Endothelial cell (in vitro differentiated cells): ENCODE measurements at places on chromosomes 1 and 21. TPM values are rescaled to one million over a fixed set of nuclear protein-coding genes. Genes with fewer than 3 reads are reported as not detected.

TDRD10 gene
- total RNA-seq = 27.8 TPM

DNA sequence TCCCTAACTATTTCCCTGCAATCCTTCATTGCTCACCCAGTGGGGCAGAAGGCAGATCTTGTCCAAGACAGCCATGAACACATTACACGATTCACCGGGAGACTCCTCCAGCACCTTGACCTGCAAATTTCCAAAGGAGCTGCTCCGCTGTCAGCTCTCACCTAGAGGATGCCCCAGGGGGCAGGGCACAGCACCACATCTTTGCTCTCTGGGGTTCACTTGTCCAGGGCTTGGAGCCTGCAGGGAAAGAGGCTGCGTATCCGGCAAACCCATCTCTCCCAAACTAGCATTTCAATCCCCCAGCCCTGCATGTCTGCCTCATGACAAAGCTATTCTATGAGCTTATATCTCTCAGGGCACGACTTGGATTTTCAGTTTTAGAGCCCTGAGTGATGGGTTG, 35.1 kb upstream of the OLIG2 start:
- H3K27me3 ChIP-seq = peaks cover 1% of the 10 kb centered on the region
- no peak for DNase-seq
- no peak overlapping the region for H3K4me3 ChIP-seq

- H3K27me3 ChIP-seq = no peaks in the 10 kb centered on the region
- H3K36me3 ChIP-seq = no peaks in the 10 kb centered on the region
- H3K27ac ChIP-seq = no peak overlapping the region
- H3K4me1 ChIP-seq = no peaks in the 10 kb centered on the region
- H3K4me3 ChIP-seq = no peak overlapping the region
- DNase-seq = no peak
Observed at GRCh38 chr1:197559655-197560054, 215.6 kb downstream of the DENND1B start.

PROK1 gene
- not detected for total RNA-seq

CENPF gene
- 20.8 TPM for total RNA-seq

DNA sequence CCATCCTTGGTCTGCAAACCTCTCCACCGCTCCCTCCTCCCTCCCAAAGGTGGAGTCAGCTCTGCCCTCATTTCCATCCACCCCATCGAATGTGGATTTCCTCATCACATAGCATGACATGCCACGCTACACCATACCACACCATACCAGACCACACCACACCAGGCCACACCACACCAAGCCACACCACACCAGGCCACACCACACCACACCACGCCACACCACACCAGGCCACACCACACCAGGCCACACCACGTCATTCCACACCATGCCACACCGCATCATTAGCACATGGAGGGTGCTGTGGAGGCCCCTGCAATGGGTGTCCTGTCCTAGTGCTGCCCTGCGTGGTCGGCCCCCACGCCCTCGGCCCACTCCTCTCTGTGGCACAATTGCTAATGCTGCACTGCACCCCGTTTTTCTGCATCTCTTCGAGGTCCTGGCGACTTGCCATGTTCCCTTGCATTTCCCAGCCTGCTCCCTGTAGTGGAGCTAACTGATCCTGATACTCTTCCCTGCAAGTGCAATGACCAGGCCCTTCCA, 11.3 kb downstream of the DFFB start:
- H3K36me3 ChIP-seq = peaks cover 22% of the 10 kb centered on the region
- H3K4me3 ChIP-seq = peak overlapping the region; percentile 74
- DNase-seq = no peak
- H3K4me1 ChIP-seq = no peaks in the 10 kb centered on the region

- no peak for DNase-seq
- no peaks in the 10 kb centered on the region for H3K4me1 ChIP-seq
- no peak overlapping the region for H3K4me3 ChIP-seq
- H3K36me3 ChIP-seq = peaks cover 5% of the 10 kb centered on the region
- H3K27me3 ChIP-seq = no peaks in the 10 kb centered on the region
Observed at GRCh38 chr1:172630868-172631267, 28.0 kb upstream of the FASLG start.
